Stimulated activated effector memory CD8-positive, alpha-beta T cell treated with anti-CD3 and anti-CD28 coated beads, Interleukin-12 subunit alpha, Interleukin-12 subunit beta, amount 100 ng/mL, for 72 hours (primary cell): ENCODE measurements at places on chromosomes 1 and 21.

- DNase-seq, result no peak
Measured at GRCh38 chr21:45836268-45836655, 145.3 kb upstream of the COL6A1 start.

- no peak for DNase-seq
Measured at GRCh38 chr1:88935522-88936222, 44.3 kb upstream of the GTF2B start.

GRCh38 chr1:33661811-33662454 lies 189.5 kb downstream of the ZSCAN20 start:
- DNase-seq, result no peak

DNA sequence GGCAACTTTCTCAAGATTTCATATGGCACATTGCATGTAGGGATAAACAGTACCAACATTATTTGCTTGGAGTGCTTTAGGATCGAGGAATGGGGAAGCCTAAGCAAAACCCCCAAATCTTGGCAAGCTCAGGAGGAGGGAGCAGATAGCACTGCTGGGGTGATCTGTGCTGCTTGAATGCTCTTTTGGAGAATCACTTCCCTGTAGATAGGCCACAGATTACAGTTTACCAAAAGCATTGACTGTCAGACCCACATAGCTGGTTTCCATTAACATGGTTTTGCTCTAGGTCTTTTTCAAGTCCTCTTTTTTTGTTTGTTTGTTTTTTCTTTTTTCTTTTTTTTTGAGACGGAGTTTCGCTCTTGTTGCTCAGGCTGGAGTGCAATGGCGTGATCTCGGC lies 36.8 kb downstream of the OR13G1 start:
- DNase-seq, result no peak
